ENCODE measurements at places on chromosomes 7 and 10. TPM values are rescaled to one million over a fixed set of nuclear protein-coding genes. Genes with fewer than 3 reads are reported as not detected.

The KCNIP2 gene
- 0.59 TPM for total RNA-seq

The IFIT2 gene
- 1.9 TPM for total RNA-seq

The EZH2 gene
- total RNA-seq, result 5.0 TPM

The MICALL2 gene
- 31.0 TPM for total RNA-seq

The GPR26 gene
- total RNA-seq, result not detected

The HOXA10 gene
- 13.7 TPM for total RNA-seq

The CDC14C gene
- not detected for total RNA-seq

The SPDYE8 gene
- total RNA-seq, result not detected

The DEPP1 gene
- total RNA-seq, result 20.9 TPM

The UNCX gene
- not detected for total RNA-seq

The ELFN1 gene
- 0.74 TPM for total RNA-seq

The MEOX2 gene
- total RNA-seq, result not detected

The TMEM130 gene
- 0.30 TPM for total RNA-seq

The MACROH2A2 gene
- total RNA-seq, result 5.6 TPM

The ANKRD30A gene
- total RNA-seq, result not detected

The THSD7A gene
- 0.30 TPM for total RNA-seq

The AKR1C4 gene
- total RNA-seq, result not detected

The GPR15LG gene
- total RNA-seq, result not detected

The TIMM23B gene
- 22.9 TPM for total RNA-seq

The UBE2H gene
- total RNA-seq, result 77.5 TPM

The KEL gene
- not detected for total RNA-seq

The ZP3 gene
- 0.89 TPM for total RNA-seq

The CAMK2G gene
- total RNA-seq, result 23.5 TPM

The AGAP3 gene
- total RNA-seq, result 84.8 TPM

The SLC18A3 gene
- not detected for total RNA-seq

The UCMA gene
- total RNA-seq, result not detected

The LRRC18 gene
- total RNA-seq, result not detected

The CPVL gene
- 0.30 TPM for total RNA-seq

The ADCY1 gene
- 0.30 TPM for total RNA-seq

The GPC2 gene
- 6.0 TPM for total RNA-seq

The FFAR4 gene
- total RNA-seq, result not detected

The RGR gene
- not detected for total RNA-seq

The SPACDR gene
- total RNA-seq, result 1.5 TPM

The EIF4H gene
- total RNA-seq, result 279 TPM

The METTL2B gene
- 34.4 TPM for total RNA-seq

The ACTR3C gene
- 1.2 TPM for total RNA-seq

The ATOH7 gene
- not detected for total RNA-seq

The TECTB gene
- total RNA-seq, result not detected

The VIPR2 gene
- total RNA-seq, result not detected

The NRG3 gene
- total RNA-seq, result under 0.01 TPM

The C10orf53 gene
- not detected for total RNA-seq

The TFR2 gene
- 0.89 TPM for total RNA-seq

The PRR15 gene
- 1.2 TPM for total RNA-seq

The CCL24 gene
- total RNA-seq, result not detected

The PLPP4 gene
- total RNA-seq, result 49.6 TPM

The FZD1 gene
- total RNA-seq, result 8.3 TPM

The PLEKHS1 gene
- not detected for total RNA-seq

The SMKR1 gene
- not detected for total RNA-seq

The JCAD gene
- total RNA-seq, result 91.2 TPM

The CYP26A1 gene
- total RNA-seq, result not detected

The CPA2 gene
- not detected for total RNA-seq

The KIAA1549 gene
- 3.6 TPM for total RNA-seq

The ASB10 gene
- not detected for total RNA-seq

The FGL2 gene
- total RNA-seq, result 0.30 TPM

Data from smooth muscle cell of the umbilical artery (primary cell).